Esophagus mucosa (tissue), 1 donor: ENCODE measurements at places on chromosomes 1 and 21. TPM values are rescaled to one million over a fixed set of nuclear protein-coding genes. Genes with fewer than 3 reads are reported as not detected.

ASAP3 gene
- 31.5 TPM for total RNA-seq

HSD17B7 gene
- 20.3 TPM for total RNA-seq

DNA sequence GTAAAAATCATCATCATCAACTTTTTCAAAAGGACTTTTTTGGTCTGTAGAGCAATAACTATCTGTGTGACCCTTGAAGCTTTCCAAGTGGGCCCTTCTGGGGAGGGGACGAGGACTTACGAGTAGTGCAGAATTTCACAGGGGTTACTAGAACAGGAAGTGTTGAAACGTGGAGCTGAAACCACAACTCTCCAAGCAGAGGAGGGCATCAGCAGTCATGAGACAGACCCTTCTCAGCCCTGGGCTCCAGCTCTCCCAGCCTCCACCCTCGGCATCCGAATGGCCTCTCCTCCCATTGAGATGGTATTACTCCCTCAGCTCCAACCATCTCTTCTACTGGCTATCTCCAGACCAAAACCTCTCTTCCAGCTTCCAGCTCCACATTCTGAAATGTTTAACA, 3.6 kb downstream of the FAM89A start:
- no peak for ATAC-seq

GRCh38 chr1:117815926-117816325, 113.5 kb downstream of the GDAP2 start:
- no peak for ATAC-seq
